Stimulated activated CD4-positive, alpha-beta T cell treated with anti-CD3 and anti-CD28 coated beads, Interleukin-4, amount 100 ng/mL, for 4 hours (primary cell): ENCODE measurements at places on chromosomes 5 and 9.

GRCh38 chr9:130114741-130115140 lies 57.5 kb upstream of the NCS1 start:
- no peak for DNase-seq

DNA sequence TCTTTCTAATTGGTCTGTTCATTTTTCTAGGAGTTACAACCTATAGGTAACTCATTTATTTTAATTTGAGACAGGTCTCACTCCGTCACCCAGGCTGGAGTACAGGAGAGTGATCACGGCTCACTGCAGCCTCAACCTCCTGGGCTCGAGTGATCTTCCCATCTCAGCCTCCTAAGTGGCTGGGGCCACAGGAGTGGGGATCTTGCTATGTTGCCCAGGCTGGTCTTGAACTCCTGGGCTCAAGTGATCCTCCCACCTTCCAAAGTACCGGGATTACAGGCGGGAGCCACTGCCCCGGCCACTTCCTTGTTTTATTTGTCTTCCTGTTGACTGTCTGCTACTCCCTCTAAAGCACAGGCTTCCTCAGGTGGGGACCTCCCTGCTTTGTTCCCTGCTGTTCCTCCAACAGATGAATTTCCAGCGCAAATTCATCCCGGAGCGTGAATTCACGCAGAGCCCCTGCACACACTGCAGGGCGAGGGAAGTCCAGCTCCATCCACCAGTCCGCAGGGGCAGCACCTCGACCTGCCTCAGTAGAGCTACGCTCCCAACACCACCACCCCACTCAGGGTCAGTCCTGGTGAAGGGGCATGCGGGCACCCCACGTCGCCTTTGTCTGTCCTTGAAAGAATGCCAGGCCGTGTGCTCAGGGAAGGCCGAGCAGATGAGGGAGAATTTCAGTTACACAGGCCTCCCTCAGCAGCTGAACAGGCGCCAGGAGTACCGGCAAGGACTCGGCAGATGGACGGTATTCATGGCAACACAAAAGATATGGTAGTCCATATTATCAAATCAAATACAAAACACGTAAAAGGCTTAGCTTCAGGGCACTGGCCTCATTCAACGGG lies 6.3 kb downstream of the QSOX2 start:
- no peak for DNase-seq

GRCh38 chr5:160800375-160801275 lies 51.4 kb downstream of the ATP10B start:
- no peak for DNase-seq

GRCh38 chr5:8870959-8871355 lies 674.9 kb downstream of the SEMA5A start:
- DNase-seq, result no peak

- DNase-seq, result no peak
These were observed 243.4 kb downstream of the ARRDC3 start for GRCh38 chr5:91139572-91140200.

DNA sequence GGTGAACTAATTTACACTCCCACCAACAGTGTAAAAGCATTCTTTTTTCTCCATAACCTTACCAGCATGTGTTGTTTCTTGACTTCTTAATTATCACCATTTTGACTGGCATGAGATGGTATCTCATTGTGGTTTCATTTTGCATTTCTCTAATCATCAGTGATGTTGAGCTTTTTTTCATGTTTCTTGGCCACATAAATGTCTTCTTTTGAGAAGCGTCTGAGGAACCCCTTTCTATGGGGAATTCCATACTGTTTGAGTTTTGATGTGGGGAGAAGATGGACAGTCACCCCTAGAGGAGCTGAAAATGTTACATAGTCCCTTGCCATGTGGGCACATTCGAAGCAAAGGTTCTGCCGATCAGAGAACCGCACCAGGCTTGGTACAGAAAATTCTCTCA lies 207.0 kb upstream of the SLC30A5 start:
- DNase-seq, result no peak

GRCh38 chr5:111236995-111237394 lies 12.8 kb downstream of the CAMK4 start:
- no peak for DNase-seq

DNA sequence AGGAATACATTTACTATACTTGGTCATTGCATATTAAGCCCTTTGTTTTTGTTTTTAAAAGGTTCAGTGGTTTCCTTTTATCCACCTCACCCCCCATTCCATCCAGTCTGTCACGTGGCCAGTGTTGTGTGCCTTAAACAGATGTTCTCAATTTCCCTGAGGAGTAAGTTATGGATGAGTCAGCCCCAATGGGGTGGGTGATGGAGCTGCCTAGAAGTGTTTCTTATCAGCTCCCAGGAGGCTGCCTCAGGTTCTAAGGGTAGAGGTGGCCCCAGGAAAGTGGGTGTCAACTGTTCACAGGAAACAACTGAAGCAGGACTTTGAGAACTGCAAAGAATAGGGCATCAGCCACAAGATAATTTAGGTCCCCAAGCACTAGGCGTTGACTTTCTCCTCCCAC lies 41.1 kb downstream of the ACTBL2 start:
- no peak for DNase-seq

- no peak for DNase-seq
These were observed 78.6 kb downstream of the AMBP start for GRCh38 chr9:113999256-114000062.

DNA sequence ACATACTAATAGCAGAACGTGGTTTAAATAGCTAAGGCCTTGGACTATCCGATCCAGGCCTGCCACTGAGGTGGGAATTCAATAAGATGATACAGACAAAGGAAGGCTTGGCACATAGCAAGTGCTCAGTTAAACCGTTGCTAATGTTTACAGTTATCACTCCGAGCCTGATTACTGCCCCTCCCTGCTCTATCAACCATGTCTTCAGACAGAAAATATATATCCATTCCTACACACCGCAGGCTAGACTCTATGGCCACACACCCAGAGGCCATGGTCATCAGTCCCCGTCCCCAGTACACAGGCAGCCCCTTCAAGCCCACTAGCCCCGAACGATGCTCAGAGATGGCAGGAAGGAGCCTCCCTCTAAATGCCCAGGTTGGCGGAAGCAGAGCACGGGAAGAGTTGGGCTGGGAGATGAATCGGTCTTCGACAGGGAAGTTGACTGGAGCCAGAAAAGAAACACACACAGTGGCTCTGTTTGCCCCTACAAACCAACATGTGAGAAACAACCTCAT lies 49.7 kb upstream of the STXBP1 start:
- no peak for DNase-seq
